ENCODE measurements at places on chromosomes 12 and 14.

- DNase-seq: no peak
Measured at GRCh38 chr14:99734406-99735051, 50.4 kb downstream of the CYP46A1 start.

GRCh38 chr14:57058319-57058718, 210.4 kb downstream of the EXOC5 start:
- DNase-seq: no peak

DNA sequence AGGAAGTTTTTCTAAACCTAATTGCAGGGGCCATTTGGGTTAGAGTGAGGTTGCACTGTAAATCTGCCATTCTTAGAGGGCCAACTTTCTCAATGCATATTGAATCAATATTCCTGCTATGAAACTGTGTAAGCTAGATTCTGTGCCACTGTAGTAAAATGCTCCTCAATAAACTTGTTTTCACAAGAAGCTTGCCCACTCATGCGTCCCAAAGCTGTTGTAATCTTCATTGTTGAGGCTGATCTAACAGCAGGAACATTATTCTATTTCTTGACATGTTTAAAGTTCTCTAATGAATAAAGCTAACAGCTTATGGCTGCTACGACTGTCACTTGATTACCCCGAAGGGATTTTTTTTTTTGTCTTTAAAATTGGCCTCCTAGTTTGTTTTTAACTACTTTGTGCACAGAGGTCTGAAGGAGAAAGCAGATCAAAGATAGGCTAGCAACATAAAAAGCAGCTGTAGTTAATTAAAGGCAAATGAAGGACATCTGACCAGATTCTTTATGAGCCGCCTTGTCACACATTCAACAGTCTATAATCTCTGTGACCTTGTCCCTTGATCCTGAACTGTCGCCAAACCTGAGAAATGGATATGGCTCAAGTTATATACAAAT, 243.7 kb downstream of the PAX9 start:
- no peak for DNase-seq

DNA sequence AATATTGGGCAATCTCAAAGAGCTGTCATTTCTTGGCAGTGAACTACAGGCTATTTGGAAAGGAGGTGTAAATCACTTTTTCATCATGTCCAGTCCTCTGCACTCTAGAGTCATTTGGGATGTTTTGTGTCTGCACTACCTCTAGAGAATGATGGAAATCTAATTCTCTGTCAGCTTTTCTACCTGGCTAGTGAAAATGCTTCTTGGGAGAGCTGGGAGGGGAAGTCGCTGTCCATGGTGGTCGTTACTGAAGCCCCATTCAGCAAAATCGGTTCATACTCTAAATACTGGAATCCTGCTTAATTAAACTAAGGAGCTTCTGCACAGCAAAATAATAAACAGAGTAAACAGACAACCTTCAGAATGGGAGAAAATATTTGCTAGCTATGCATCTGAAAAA, 251.8 kb downstream of the APAF1 start:
- DNase-seq: no peak

DNA sequence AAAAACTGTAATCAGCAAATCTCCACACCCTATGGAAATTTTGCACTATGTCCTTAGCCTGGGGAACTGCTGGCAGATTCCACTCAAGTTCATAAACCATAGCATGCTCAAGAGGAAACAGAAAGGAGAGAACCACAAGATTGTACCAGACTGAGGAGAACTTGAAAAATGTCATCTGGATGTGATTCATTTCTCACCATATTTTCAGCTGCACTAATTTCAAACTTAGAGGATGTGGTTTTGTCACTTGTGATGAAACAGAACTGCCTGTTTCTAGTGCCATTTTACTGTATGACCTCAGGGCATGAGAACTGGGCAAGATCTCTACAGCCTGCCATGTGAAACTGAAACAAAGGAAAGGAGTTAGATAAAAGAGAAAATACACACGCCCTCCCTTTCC, 1493.1 kb upstream of the FLRT2 start:
- DNase-seq: peak; percentile 98

DNA sequence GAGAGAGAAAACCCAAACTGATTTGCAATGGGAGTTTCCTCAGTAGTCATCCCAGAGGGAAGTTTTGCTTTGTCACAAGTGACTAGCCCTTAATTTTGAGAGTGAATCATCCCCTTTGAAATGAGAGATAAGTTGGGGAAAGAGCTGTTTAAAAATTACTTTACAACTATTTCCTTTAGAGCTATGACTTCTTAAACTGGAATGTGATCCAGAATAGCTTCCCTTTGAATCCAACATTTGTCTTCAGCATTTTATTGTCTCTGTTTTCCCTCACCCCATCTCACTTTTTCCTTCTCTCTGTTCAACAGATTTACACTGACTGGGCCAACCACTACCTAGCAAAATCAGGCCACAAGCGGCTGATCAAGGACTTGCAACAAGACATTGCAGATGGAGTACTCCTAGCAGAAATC, 109.3 kb downstream of the NAV3 start:
- DNase-seq: peak; percentile 61

All from foreskin melanocyte (primary cell).